ENCODE measurements at places on chromosomes 5 and 9.

- DNase-seq = no peak
These were observed 175.0 kb downstream of the MACROH2A1 start for GRCh38 chr5:135223891-135224625.

DNA sequence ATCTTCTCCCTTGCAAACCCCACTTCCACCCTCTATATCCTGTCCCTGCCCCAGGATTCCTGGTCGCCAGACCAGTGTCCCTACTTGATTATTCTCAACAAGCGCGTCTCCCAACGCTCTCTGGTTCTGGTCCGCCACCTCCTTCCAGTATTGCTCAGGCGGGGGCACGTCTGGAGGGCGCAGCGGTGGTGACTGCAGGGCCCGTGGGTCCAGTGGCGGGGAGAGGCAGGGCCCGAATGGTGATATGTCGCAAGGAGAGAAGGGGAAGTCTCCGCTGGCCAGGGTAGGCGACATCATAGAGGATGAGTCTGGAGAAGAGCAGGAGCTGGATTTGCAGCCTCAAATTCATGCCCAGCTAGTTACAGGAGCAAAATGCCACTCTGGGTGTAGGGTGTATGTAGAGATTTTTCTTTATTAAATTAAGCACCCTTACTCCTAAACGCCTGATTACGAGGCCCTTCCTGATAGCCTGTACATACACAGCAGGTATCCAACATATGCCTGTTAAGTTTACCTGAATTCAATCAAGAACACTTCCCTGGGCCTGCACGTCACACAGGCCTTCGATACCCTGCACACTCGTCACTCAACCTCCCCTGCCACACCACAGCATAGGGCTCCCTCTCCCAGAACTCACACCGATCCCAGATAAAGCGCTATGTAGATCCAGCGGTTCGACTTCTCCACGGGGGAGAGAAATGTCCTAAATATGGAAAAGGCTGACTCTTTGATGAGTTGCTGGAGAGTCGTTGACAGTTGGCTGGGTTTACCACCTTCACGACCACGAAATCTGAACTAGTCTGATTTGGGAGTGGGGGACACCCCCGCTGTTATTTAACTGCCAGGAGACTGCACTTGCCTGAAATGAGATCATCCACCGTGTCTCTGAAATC lies 4.8 kb downstream of the MCIDAS start:
- DNase-seq = no peak

DNA sequence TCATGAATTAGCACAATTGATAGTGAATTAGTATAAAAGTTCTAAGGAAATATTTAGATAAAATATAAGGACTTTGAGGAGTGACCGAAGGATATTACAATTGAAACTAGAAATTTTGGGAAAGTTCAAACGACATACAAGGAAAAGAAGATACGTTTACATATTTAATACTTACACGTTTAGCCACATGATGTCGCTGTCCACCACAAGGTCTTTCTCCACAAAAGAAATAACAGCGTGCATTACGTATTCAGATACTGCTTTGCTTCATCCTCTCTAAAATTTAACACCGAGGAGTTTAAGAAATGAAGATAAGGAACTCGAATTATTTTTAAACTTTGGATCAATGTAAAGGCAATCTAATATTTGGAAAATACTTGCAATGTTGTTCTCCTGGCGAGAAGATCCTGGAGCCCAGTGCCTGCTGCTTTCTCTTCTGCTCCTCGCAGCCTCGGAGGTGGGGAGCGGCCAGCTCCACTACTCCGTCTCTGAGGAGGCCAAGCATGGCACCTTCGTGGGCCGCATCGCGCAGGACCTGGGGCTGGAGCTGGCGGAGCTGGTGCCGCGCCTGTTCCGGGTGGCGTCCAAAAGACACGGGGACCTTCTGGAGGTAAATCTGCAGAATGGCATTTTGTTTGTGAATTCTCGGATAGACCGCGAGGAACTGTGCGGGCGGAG lies at the start of gene PCDHA3:
Gene PCDHA3, plus strand, starts transcription at position 242 of the 678 bp plus-strand sequence.
- no peak for DNase-seq

DNA sequence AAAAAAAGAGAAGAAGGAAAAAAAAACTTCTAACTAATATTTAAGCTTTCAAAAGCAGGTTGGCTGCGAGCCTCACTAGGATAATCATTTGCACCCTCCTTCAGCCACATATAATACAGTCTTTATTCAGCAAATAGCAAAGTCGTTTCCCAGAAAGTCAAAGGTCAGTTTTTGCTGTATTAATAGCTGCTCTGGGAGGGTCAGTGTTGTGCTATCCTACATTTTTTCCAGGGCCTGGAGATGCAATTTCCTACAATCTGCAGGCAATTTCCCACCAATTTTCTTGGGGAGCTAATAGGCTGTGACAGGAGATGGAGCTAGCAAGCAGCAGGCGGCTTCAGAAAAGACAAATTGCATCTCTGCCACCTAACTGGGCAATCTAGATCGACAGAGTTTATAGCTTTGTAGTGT lies 136.8 kb downstream of the TLE1 start:
- DNase-seq = no peak

DNA sequence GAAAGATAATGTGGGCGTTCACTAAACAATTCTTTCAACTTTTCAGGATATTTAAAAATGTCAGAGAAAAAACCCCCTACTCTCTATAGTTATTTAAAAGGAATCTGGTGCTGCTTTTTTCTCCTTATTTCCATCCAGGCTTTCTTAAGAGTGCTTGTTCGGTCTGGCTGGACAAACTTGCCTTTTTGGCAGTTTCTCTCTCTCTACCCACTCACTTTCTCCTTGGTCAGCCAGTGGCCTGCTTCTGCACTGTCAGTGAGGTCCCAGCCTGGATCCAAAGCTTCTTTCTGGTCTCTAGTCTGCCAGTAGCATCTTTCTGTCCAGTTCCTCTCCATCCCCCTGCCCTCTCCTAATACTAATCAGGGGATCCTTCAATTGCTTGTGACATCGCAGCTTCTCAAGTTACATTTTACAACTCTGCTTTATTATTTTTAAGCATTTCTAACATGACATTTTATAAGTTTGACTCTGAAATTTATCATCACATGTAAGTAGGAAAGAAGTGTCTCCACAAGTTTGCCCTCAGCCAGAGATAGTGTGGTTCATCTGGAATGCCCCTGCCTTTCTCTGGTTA lies 50.4 kb downstream of the PIK3R1 start:
- DNase-seq = no peak

GRCh38 chr9:95841377-95841776 lies 34.1 kb upstream of the ERCC6L2 start:
- no peak for DNase-seq

DNA sequence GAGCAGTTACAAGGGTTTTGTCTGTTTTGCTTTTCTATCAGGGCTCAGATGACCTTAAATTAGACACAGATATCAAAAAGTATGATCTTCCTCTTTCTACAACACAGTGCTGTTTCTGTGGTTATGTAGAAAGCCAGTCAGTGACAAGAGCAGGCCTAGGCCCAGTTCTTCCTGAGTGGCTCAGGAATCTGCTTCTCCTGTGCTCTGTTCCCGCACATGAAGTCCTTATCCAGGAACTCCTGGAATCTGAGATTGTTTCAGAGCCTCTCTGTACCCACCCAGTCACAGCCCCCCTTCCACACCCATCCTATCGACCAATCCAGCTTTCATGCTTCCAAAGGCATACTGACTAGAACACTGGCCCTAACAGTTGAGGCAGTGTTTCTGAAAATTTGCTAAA lies 40.4 kb upstream of the SMU1 start:
- DNase-seq = no peak

DNA sequence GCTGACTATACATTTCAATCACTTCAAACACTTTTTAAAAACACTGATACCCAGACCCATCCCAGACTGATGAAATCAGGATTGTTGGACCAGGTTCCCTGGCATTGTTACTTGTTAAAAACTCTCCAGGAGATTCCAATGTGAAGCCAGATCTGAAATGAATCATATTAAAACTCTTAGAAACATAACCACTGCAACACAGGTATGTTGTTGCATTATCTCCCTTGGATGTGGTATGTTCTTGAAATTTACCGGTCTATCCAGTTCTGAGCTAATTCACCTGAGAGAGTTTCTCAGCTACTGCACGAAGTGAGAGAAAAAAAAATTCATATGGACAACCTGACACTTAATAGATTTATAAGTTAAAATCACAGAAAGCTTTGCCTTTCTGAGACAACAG lies 21.8 kb downstream of the MEF2C start:
- DNase-seq = no peak

- no peak for DNase-seq
These were observed 92.6 kb upstream of the SARDH start for GRCh38 chr9:133830711-133831110.

GRCh38 chr5:81334304-81335061 lies 33.1 kb downstream of the ZCCHC9 start:
- DNase-seq = no peak

DNA sequence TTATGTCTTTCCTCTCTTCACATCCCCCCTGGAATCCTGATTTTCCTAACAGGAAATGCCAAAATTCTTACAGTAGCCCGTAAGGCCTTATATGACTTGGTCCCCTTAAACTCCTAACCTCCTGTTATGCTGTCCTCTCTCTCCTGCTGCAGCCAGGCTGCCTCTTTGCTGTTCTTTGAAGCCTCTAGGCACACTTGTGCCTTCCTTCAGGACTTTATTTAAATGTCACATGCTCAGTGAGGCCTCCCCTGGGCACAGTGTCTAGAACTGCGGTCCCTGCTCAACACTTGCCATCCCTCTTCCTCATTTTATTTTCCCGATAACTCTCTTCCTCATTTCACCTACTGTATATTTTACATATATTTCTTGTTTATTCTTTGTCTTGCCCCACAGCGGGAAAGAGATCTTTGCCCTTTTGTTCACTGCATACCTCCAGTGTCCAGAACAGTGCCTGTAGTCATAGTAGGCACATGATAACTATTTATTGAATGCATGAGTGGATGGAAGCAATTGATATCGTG lies 5.5 kb upstream of the SHB start:
- DNase-seq = no peak

GRCh38 chr5:78534148-78534904 lies 114.2 kb downstream of the LHFPL2 start:
- no peak for DNase-seq

DNA sequence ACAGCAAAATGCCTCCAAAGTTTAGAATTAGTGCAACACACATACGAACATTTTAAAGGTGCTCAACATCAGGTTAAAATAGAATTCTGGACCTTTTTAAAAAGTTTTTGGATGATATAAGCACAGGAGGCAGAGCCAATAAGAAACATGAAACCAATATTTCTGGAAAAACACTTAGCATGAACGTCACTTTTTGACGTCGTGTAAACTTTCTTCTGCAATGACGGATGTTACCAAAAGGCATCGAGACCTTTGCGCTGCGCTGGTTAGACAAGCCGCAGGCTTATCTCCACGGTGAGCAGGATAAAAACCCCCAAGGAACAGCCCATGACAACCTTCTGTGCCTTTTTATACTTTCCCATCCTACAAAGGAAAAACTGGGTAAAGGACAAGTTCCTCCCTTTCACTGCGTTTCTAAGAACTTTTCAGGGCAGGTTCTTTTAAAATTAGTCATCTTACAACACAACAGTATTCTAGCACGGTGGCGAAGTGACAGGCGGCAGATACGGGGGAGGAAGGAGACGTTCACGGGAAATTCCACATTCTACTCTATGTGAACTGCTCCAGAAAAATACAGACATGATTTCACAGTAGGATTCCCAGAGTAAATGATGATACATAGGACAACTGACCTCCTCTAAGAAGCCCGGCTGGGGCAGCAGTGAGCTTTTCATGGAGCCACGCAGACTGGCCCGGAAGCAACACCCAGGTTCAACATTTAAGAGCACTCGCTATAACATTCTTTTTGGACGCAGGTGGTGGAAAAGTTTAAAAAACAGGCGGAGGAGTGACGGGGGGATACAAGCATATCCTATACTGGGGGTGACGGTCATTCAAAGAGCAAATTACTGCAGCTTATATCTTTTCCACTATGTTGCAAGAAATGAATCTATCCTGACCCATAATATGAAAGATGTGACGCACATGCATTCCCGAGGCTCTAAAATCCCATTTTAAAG lies 52.4 kb downstream of the USP20 start:
- DNase-seq = no peak

GRCh38 chr5:178555771-178556211 lies 34.4 kb downstream of the COL23A1 start:
- DNase-seq = no peak

DNA sequence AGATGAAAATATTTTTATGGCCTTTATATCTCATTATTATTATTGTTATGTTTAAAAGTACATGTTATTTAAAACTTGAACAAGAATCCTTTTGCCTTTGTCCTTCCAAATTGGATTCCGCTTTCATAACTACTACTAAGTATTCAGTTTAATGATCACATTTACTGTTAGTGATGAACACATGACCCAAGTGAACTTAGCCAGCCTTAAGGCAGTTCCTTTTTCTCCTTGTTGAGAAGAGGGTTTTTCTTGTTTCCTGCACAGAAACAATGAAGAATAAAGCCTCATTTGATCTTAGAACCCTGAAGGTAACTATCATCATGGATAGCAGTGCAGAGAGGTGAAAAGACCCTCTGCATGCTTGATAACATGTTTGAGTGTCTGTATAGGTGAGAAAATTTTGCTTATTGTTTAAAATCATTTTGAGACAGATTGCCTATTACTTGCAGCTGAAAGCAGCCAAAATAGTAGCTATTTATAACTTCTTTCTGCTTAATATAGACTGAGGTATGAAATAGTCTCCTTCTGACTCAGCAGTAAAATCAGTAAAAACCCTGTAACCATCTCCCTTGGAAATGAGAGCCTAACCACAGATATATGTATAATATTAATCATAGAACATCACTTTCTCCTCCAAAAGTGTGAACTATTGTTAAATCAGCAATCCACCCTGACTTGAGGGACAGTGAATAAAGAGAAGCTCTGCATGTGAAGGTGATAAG lies 266.2 kb downstream of the SPATA31D1 start:
- DNase-seq = no peak

- DNase-seq = no peak
These were observed 139.3 kb upstream of the FBXL17 start for GRCh38 chr5:108521011-108521700.

DNA sequence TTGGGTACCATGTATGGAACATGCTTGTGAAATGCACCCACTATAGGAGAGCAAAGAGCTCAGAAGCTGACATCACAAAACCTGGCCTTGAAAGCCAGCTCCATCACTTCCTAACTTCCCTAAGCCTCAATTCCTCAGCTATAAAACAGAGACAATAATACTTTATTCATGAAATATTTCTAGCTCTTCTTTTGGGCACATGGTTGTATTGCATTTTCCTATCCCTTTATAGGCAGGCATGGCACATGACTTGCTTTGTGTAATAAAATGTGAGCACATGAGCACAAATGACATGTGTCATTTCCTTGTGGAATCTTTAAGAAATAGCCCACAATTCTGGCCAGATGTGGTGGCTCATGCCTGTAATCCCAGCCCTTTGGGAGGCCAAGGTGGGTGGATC lies 18.5 kb downstream of the ZNF366 start:
- DNase-seq = no peak

GRCh38 chr9:135893104-135893503 lies 14.2 kb downstream of the CAMSAP1 start:
- no peak for DNase-seq
